Nephron progenitor cell (in vitro differentiated cells): ENCODE measurements at places on chromosomes 1 and 21.

- DNase-seq: no peak
These were observed 17.1 kb downstream of the TEX35 start for GRCh38 chr1:178530037-178530402.

GRCh38 chr1:10208537-10208936 is 1.8 kb upstream of the KIF1B start:
- no peak for DNase-seq

- no peak for DNase-seq
These were observed 46.2 kb downstream of the ZNF648 start for GRCh38 chr1:182015360-182015759.

- no peak for DNase-seq
These were observed 42.9 kb downstream of the ERG start for GRCh38 chr21:38455403-38455802.

DNA sequence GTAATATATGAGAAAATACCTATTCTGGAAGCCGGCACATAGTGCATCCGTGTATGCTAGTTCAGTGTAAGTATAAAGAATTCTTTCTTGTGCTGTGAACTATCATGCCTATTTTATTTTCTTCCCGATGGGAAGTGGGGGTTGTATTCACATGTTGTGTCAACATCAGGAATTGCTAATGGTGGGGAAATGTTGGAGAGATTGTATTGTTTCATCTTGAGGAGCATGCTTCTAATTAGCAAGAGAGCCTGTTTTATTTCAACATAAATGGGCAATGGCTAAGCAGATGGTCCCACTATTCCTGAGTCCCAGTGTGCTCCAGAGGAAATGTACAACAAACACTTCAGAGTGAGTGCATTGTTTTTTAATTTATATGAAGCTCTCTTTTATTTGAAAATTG is 485.2 kb downstream of the PLPP3 start:
- DNase-seq: no peak

GRCh38 chr1:15370781-15371520 is 38.7 kb upstream of the EFHD2 start:
- no peak for DNase-seq

DNA sequence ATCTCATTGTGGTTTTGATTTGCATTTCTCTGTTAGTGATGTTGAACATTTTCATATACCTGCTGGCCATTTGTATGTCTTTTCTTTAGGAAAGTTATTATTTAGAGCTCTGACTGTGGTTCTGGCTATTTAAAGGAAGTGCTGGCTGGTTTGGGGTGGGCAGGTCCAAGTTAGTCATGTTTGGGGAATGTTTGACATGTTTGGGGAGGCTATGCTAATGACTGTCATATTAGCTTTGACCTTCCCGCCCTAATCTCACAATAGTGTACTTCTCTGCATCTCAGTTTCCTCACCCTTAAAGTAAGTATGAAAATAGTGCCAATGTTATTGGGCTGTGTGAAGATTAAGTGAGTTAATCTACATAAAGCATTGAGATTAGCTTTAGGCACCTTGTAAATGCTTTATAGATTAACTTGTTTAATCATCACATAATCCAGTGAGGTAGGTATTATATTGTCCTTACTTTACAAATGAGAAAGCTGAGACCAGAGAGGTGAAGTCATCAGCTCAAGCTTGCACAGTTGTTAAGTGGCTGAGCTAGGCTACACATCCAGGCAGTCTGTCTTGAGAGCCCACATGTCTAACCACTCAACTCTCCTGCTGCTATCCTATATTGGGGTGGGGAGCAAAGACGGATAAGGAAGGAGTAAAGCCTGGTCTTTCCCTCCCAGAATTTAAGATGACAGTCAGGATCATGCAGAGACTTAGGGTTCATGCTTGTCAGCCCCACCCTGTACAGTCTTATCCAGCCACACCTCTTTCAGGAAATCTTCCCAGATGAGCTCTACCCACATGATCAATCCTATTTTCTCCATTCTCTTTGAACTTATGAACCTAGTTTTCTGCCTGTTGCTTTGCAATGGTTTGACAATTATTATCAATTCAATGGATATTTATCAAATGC is 22.8 kb upstream of the CRNN start:
- DNase-seq: no peak

GRCh38 chr1:86913399-86913895 is 479 bp downstream of the SELENOF start:
- peak; percentile 21 for DNase-seq

- DNase-seq: no peak
These were observed 22.7 kb upstream of the GNG12 start for GRCh38 chr1:67855961-67856360.

GRCh38 chr1:24928689-24929397 is 1.2 kb downstream of the RUNX3 start:
- DNase-seq: peak; percentile 50

DNA sequence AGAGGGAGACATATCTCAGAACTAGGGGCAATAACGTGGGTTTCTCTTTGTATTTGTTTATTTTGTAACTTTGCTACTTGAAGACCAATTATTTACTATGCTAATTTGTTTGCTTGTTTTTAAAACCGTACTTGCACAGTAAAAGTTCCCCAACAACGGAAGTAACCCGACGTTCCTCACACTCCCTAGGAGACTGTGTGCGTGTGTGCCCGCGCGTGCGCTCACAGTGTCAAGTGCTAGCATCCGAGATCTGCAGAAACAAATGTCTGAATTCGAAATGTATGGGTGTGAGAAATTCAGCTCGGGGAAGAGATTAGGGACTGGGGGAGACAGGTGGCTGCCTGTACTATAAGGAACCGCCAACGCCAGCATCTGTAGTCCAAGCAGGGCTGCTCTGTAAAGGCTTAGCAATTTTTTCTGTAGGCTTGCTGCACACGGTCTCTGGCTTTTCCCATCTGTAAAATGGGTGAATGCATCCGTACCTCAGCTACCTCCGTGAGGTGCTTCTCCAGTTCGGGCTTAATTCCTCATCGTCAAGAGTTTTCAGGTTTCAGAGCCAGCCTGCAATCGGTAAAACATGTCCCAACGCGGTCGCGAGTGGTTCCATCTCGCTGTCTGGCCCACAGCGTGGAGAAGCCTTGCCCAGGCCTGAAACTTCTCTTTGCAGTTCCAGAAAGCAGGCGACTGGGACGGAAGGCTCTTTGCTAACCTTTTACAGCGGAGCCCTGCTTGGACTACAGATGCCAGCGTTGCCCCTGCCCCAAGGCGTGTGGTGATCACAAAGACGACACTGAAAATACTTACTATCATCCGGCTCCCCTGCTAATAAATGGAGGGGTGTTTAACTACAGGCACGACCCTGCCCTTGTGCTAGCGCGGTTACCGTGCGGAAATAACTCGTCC is 1.3 kb upstream of the OLIG2 start:
- DNase-seq: no peak

DNA sequence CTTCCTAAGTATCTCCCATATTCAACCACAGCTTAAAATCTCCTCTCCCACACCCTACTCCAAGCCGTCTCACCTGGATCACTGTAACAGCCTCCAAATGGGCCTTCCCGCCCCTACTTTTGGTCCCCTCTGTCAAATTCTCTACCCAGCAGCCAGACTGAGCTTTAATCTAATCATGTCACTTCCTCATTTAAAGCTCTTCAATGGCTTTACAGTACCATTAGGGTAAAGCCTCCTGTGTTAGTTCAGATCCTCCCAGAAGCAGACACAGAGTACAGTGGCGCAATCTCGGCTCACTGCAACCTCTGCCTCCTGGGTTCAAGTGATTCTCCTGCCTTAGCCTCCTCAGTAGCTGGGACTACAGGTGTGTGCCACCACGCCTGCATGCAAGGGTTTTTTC is 46.8 kb upstream of the PSEN2 start:
- no peak for DNase-seq

- no peak for DNase-seq
These were observed 177.5 kb downstream of the ZZZ3 start for GRCh38 chr1:77504986-77505385.
